ENCODE measurements at places on chromosomes 12 and 14. TPM values are rescaled to one million over a fixed set of nuclear protein-coding genes. Genes with fewer than 3 reads are reported as not detected.

- no peaks in the 10 kb centered on the region for H3K36me3 ChIP-seq
- no peak overlapping the region for H3K4me3 ChIP-seq
- H3K4me1 ChIP-seq: 0 out of 2 replicates have a peak, but pooled peaks cover 2% of the 10 kb centered on the region
- H3K27ac ChIP-seq: no peak overlapping the region
- H3K27me3 ChIP-seq: no peaks in the 10 kb centered on the region
- DNase-seq: no peak
These were observed 7.9 kb upstream of the NFKBIA start for GRCh38 chr14:35412272-35413056.

- H3K27ac ChIP-seq: no peak overlapping the region
- H3K27me3 ChIP-seq: peaks cover 39% of the 10 kb centered on the region
- no peaks in the 10 kb centered on the region for H3K36me3 ChIP-seq
- H3K4me1 ChIP-seq: no peaks in the 10 kb centered on the region
These were observed 30.8 kb downstream of the RIMBP2 start for GRCh38 chr12:130685250-130685787.

DNA sequence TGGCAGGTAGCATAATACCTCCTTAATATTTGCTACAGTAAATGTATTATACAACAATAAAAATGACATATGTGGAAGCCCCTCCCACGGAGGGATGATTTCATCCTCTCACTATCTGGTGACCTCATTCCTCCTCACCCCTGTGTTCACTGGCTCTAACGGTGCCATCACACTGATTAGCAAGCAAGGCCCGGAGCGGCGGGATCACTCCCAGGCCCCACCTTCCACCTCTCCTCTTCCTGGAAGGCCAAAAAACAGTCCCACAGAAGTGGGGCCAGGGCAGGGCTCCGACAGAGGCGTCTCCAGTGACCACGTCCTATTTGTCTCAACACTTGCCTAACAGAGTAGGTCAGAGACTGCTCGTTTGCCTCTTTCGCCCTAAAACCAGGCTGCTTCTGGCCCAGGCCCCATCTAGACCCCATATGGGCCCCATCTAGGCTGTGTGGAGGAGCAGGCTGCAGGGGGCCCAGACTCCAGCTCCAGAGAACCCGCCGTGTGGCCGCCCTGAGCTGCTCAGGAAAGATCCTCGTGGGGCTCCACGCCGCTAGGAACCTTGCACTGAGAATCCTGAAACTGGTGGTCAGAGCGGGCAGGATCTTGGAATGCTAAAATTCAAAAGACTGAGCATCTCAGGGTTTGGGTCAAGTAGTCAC, 3.7 kb downstream of the SELPLG start:
- no peaks in the 10 kb centered on the region for H3K27me3 ChIP-seq
- no peak overlapping the region for H3K27ac ChIP-seq

Gene REM2
- 0.47 TPM for total RNA-seq

GRCh38 chr12:121514184-121514742, 66.6 kb downstream of the KDM2B start:
- no peaks in the 10 kb centered on the region for H3K27me3 ChIP-seq
- no peak overlapping the region for H3K4me3 ChIP-seq
- H3K27ac ChIP-seq: peak overlapping the region; percentile 44
- no peak for DNase-seq
- H3K4me1 ChIP-seq: peaks cover 9% of the 10 kb centered on the region

Gene FITM1
- total RNA-seq: 0.81 TPM

DNA sequence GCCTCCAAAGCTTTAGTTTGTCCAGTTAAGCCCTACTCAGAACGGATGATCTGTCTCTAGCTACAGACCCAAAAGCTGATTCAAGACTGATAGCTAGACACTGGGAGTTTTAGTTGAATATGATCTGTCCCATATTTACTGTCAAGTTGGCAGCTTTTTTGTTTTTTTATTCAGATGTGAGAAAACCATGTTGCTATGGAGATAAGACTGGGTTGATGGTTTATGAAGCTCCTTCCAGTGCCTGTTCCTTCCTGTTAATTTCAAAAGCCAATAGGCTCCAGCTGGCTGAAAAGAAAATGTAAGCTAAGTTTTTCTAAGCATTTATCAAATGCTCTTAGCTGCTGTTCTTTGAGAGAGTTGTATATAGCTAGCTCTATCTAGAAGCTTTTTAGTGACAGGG, 4.7 kb downstream of the DYNLL1 start:
- H3K27ac ChIP-seq: no peak overlapping the region
- H3K36me3 ChIP-seq: peaks cover 31% of the 10 kb centered on the region
- DNase-seq: no peak
- H3K27me3 ChIP-seq: no peaks in the 10 kb centered on the region
- peaks cover 10% of the 10 kb centered on the region for H3K4me1 ChIP-seq
- no peak overlapping the region for H3K4me3 ChIP-seq

GRCh38 chr12:119615518-119616475, 22.2 kb downstream of the TMEM233 start:
- H3K36me3 ChIP-seq: no peaks in the 10 kb centered on the region
- no peak for DNase-seq
- H3K4me3 ChIP-seq: no peak overlapping the region
- no peaks in the 10 kb centered on the region for H3K27me3 ChIP-seq
- no peaks in the 10 kb centered on the region for H3K4me1 ChIP-seq

Data from HCT116 (cell line).